Activated B cell treated with CpG ODN at 0.5 μM for 24 hours (primary cell): ENCODE measurements at places on chromosomes 2 and 18.

GRCh38 chr2:32760628-32761027 is 132.8 kb downstream of the TTC27 start:
- H3K4me3 ChIP-seq = no peak overlapping the region
- no peak overlapping the region for H3K27ac ChIP-seq
- DNase-seq = no peak
- H3K4me1 ChIP-seq = peaks cover 11% of the 10 kb centered on the region
- no peaks in the 10 kb centered on the region for H3K27me3 ChIP-seq

DNA sequence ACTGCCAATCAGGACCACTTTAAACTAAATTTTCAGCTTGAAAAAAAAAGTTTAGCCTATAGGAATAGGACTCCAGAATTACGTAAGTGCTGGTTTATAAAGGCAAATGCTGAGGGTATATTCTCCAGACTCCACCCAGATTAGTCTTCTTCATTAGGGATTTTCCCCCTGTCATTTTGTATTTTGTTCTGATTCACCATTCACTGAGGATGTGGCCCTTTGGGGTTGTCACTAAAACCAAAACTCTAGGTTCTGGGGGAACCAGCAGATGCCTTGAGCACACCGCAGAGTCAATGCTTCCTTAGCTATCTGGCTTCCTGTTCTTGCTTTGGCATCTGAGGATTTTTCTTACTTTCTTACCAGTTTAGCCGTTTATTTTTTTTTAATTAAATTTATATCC is 10.5 kb downstream of the SCYGR4 start:
- H3K4me3 ChIP-seq = no peak overlapping the region
- H3K27me3 ChIP-seq = peaks cover 12% of the 10 kb centered on the region
- no peaks in the 10 kb centered on the region for H3K4me1 ChIP-seq
- no peak for DNase-seq

DNA sequence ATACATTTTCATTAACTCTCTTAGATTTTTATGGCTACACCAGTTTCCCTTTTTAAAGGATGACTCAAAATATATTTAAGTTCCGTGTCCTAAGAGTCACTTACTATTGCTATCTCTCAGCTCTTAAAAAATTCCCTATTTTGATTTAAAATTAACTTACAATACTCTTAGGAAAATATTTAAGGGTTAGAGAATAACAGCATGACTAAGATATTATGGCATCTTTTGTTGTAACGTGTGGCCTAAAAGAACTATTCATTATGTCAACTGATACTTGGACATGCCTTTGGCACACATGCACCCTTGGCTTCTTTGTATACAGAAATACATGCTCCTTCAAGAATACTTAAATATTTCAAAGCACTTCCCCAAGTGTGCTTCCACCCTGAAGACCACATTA is 42.3 kb downstream of the SCN3A start:
- no peaks in the 10 kb centered on the region for H3K27me3 ChIP-seq
- no peaks in the 10 kb centered on the region for H3K4me1 ChIP-seq
- no peak overlapping the region for H3K27ac ChIP-seq

GRCh38 chr2:222320436-222321395 is 21.9 kb upstream of the PAX3 start:
- H3K4me1 ChIP-seq = peaks cover 11% of the 10 kb centered on the region
- H3K27me3 ChIP-seq = peaks cover 30% of the 10 kb centered on the region
- H3K4me3 ChIP-seq = peak overlapping the region; percentile 73
- DNase-seq = no peak
- no peak overlapping the region for H3K27ac ChIP-seq

DNA sequence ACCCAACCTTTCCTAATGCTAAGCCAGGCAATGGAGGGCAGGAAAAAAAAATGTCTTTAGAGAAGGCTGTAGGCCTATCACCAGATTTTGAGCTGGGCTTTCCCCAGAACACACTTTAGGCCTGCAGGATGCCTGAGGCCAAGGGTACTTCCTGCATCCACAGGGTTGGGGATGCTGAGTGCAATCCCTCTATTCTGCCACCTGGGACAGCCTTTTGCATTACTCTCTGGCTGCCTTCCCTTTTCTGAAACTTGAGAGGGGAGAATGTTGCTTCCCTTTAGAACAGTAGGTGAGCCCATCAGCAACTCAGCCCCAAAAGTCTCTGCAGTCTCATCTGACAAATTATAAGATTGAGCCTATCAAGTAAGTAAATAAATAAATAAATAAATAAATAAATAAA is 195.2 kb downstream of the SLC8A1 start:
- no peaks in the 10 kb centered on the region for H3K4me1 ChIP-seq
- H3K36me3 ChIP-seq = no peaks in the 10 kb centered on the region
- H3K27ac ChIP-seq = no peak overlapping the region
- no peak overlapping the region for H3K4me3 ChIP-seq
- no peaks in the 10 kb centered on the region for H3K27me3 ChIP-seq

GRCh38 chr2:42099438-42100173 is 51.8 kb downstream of the PKDCC start:
- H3K4me3 ChIP-seq = peak overlapping the region; percentile 50
- H3K36me3 ChIP-seq = no peaks in the 10 kb centered on the region
- no peaks in the 10 kb centered on the region for H3K27me3 ChIP-seq
- no peak for DNase-seq
- peak overlapping the region; percentile 88 for H3K27ac ChIP-seq
- peaks cover 59% of the 10 kb centered on the region for H3K4me1 ChIP-seq

GRCh38 chr2:187988348-187988747 is 303.3 kb upstream of the GULP1 start:
- no peaks in the 10 kb centered on the region for H3K36me3 ChIP-seq
- H3K4me1 ChIP-seq = peaks cover 6% of the 10 kb centered on the region
- DNase-seq = no peak
- H3K4me3 ChIP-seq = no peak overlapping the region
- H3K27me3 ChIP-seq = no peaks in the 10 kb centered on the region

DNA sequence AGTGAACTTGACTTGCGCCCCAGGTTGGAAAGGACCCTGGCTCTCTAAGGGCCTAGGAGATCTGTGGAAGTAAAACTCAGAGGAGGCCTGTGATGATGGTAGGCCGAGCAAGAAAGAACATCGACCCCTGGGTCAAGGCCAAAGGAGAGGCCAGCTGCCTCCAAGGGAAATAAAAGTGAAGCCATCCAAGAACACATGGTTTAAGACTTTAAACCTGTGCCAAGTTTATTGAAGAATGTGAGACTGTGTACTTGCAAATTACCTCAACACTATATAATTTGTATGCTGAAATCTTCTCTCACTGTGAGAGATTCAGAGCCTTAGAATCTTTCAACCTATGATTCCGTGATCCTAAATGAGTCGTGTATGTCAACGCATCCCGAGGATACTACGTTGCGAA is 40.7 kb upstream of the COBLL1 start:
- H3K4me3 ChIP-seq = no peak overlapping the region
- peak overlapping the region; percentile 27 for H3K27ac ChIP-seq
- H3K4me1 ChIP-seq = peaks cover 4% of the 10 kb centered on the region

GRCh38 chr2:29719639-29720038 is 201.7 kb downstream of the ALK start:
- no peak for DNase-seq
- no peaks in the 10 kb centered on the region for H3K36me3 ChIP-seq
- H3K27ac ChIP-seq = no peak overlapping the region
- H3K4me3 ChIP-seq = no peak overlapping the region

- H3K36me3 ChIP-seq = no peaks in the 10 kb centered on the region
- no peaks in the 10 kb centered on the region for H3K4me1 ChIP-seq
- no peak overlapping the region for H3K27ac ChIP-seq
- no peaks in the 10 kb centered on the region for H3K27me3 ChIP-seq
These were observed 599.1 kb downstream of the SLC4A3 start for GRCh38 chr2:220226546-220226945.
